ENCODE measurements at places on chromosomes 16 and 17. TPM values are rescaled to one million over a fixed set of nuclear protein-coding genes. Genes with fewer than 3 reads are reported as not detected.

Gene OR3A2
- not detected for total RNA-seq

Gene CSNK1D
- total RNA-seq: 153 TPM

DNA sequence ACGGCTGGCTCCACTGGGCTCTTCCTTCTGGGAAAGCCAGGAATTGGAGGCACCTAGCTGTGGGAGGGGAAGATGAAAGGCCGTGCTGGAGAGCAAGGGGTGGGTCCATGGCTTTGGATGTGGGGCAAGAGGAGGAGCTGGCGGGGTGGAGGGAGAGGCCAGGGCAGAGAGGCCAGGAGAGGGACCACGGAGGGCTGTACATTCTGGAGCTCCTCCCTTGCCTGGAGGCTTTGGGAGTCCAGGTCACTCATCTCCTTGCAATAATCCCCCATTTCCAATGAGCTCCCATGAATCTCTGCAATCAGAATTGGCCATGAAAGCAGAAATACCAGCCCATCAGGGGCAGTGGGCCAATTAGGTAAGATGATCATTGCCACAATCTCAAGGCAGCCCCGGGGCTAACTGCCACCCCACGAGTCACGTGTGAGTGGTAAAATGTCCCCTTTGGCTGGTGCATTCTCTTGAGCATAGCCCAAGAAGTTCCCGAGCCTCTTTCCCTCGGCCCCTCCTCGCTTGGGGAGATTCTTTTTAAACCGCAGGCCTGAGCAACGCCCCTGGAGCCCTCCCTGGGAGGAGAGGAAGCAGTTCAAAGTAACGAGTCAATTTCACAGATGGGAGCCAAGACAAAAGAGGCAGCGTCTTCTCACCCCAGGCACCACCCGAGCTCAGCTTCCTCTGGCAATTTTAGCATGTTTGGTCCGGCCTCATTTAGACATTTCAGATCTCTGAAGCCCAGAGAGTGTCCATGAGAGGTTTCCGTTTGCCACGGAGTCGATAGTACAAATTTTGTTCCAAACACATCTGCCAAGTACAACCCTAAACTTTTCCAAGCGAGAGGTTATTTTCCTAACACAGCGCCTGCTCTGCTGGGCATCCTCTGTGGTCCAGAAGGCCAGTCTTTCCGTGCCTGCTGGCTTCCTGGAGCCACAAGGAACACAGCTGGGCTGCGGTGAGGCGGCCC, 13.4 kb downstream of the RTN4RL1 start:
- DNase-seq: no peak

DNA sequence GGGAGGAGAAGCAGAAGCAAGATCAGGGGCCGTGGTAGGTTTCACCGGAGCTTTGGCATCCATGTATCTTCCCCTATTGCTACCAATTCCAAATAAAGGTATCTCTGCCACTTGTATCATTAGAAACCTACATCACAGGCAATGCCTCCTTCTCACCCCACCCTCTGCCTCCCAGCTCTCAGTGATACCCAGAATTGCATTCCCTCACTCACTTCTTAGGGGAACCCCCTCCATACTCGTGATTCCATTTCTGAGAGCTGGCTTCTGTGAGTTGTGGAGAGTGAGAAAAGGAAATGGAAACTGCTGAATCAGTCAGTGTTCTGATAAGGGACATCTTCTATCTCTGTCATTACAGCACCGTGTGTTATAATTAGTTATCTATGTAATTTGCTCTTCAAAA, 2.3 kb upstream of the CCL3 start:
- no peak for DNase-seq

DNA sequence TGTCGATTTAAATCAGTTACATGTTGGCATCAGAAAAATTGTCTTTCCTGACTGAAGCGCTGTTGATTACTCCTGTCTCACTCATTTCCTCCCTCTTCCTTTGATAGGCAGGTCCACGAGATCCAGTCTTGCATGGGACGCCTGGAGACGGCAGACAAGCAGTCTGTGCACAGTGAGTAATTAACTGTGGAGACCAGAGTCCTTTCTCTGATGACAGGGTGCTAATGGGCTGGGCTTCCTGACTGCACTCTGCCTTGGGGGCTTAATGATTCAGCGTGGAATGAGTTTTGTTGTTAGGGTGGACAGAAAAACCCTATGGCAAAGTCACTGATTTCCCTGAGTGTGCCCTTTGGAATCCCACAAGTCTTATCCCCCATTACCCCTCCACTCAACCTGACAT, 6.5 kb downstream of the GOSR2 start:
- no peak for DNase-seq

DNA sequence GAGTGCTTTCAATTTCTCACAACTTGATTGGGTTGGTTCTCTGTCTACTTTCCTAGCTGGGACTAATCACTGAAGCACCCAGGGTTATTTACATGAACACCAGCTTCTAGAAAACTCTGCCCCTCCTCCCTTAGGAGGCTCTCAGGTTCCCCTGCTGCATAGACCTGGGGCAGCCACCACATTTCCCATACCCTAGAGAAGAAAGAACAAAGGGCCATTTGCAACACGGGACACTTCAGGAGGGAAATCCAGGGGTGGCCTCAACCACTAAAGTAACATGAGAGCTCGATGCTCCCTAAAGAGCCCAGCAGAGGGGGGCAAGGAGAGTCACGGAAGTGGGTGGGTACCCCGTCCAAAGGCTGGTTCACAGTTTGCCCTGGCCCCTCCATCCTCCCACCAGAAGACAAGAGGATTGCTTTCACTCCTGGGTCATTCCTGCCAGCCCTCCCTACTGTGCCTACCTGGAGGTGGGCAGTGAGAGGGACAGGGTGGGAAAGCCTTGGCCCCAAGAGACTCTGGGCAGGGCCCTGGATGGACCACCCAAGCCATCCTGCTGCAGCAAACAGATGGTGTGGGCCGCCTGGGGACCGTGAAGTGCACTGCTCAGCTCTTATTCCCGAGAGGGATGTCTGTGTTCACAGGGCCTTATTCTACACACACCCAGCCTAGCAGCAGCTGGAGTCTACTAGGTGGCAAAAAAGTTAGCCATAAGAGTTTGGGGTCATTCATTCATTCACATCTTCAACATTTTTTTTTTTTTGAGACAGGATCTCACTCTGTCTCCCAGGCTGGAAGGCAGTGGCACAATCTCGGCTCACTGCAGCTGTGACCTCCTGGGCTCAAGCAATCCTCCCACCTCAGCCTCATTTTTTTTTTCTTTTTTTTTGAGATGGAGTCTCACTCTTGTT, 392.1 kb downstream of the SOX9 start:
- DNase-seq: no peak
